Activated CD4-positive, alpha-beta memory T cell treated with anti-CD3 and anti-CD28 coated beads, Interleukin-2, amount 10 ng/mL, durations not matched to agents 7 days and 5 days (primary cell): ENCODE measurements at places on chromosomes 3 and 15.

DNA sequence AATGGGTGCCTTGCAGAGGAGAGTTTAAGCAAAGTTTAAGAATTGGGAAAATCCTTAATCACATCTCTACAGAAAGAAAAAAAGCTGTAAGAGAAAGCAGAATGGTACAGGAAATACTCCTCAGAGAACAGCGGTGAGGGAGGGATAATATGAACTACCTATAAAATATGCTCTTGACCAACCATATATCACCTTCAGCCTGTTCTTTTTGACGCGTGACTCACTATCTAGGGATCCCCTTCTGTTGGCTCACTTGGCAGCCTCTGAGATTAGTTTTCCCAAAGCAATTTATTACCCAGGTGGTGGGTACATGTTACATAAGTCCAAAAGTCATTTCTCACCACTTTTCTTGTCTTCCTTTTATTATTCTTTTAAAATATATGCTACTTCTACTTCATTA, 97.7 kb downstream of the CNTN6 start:
- no peak overlapping the region for H3K4me3 ChIP-seq
- H3K4me1 ChIP-seq: no peaks in the 10 kb centered on the region
- no peaks in the 10 kb centered on the region for H3K27me3 ChIP-seq
- H3K36me3 ChIP-seq: no peaks in the 10 kb centered on the region

GRCh38 chr3:30644615-30645014, 38.2 kb downstream of the TGFBR2 start:
- peaks cover 96% of the 10 kb centered on the region for H3K4me1 ChIP-seq
- DNase-seq: peak; percentile 66
- H3K27me3 ChIP-seq: no peaks in the 10 kb centered on the region
- peak overlapping the region; percentile 99 for H3K27ac ChIP-seq
- peak overlapping the region; percentile 57 for H3K4me3 ChIP-seq

DNA sequence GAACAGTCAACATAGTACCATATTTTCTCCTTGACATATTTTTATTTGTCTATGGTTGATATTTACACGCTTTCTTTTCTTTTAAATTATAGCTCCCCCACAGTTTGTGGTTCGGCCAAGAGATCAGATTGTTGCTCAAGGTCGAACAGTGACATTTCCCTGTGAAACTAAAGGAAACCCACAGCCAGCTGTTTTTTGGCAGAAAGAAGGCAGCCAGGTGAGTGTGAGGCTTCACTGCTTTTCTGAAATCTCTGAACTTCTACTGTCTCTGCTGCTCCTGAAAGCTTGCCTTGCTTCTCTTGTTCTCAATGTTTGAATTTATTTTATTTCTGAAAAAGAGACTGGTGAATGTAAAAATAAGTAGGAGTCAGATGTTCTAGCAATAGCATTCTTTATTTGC, 506.3 kb downstream of the ROBO2 start:
- H3K4me3 ChIP-seq: no peak overlapping the region
- H3K36me3 ChIP-seq: no peaks in the 10 kb centered on the region
- DNase-seq: no peak
- no peak overlapping the region for H3K27ac ChIP-seq
- H3K4me1 ChIP-seq: no peaks in the 10 kb centered on the region

- no peak for DNase-seq
- no peaks in the 10 kb centered on the region for H3K27me3 ChIP-seq
- no peak overlapping the region for H3K27ac ChIP-seq
- H3K4me1 ChIP-seq: peaks cover 2% of the 10 kb centered on the region
- H3K4me3 ChIP-seq: no peak overlapping the region
These were observed 26.1 kb downstream of the GRK7 start for GRCh38 chr3:141789281-141789680.

DNA sequence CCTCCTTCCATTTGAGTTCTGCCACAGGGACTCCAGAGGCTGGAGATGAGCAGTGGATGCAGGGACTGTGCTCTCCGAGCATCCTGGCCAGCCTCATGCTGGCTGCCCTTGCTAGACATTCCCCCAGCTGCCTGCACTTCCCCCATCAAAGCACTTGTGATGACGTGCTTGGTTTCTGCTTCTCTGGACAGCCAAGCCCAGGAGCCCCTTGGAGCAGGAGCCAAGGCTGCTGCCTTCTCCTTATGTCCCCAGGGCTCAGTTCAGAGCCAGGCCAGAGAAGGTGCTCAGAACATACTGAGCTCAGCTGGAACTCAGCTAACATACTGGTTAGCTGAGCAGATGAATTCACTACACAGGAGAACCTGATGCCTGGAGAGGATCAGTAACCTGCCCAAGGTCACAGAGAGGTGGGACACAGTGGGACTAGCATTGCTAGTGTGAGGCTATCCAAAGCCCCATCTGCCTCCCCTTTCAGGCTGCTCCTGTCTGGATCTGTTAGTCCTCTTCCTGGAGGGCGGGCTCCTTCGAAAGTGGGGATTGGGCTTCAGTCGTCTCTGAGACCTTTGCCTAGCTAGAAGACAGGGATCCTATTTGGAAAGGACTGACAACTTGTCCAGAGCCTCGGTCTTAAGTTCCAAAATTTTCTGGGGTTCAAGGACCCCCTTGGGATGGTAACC, 4.3 kb downstream of the PCBP4 start:
- peaks cover 3% of the 10 kb centered on the region for H3K36me3 ChIP-seq
- H3K4me1 ChIP-seq: peaks cover 15% of the 10 kb centered on the region
- H3K27me3 ChIP-seq: peaks cover 13% of the 10 kb centered on the region
- no peak for DNase-seq

- peaks cover 15% of the 10 kb centered on the region for H3K36me3 ChIP-seq
- no peak for DNase-seq
- no peaks in the 10 kb centered on the region for H3K27me3 ChIP-seq
- H3K4me1 ChIP-seq: peaks cover 44% of the 10 kb centered on the region
- peak overlapping the region; percentile 76 for H3K27ac ChIP-seq
- peak overlapping the region; percentile 41 for H3K4me3 ChIP-seq
These were observed 337.8 kb upstream of the CBLB start for GRCh38 chr3:106206613-106207012.

GRCh38 chr15:71698030-71698429, 112.3 kb upstream of the NR2E3 start:
- H3K4me1 ChIP-seq: no peaks in the 10 kb centered on the region
- DNase-seq: no peak
- H3K27me3 ChIP-seq: peaks cover 23% of the 10 kb centered on the region
- H3K27ac ChIP-seq: no peak overlapping the region

DNA sequence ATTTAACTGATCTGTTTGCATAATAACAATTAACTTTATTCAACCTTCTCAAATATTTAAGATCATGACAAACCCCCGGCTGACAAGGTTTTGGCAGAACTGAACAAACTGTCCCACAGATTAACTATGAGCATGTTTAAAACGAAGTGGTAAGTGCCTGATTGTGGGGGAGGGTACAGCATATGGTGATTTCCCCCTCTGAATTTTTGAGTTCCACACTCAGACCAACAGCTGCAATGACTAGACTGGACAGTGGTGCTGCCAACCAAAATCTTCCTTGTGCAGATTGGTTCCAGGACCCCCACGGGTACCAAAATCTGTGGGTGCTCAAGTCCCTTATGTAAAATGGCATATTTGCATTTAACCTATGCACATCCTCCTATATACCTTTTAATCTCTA, 449.5 kb downstream of the SHQ1 start:
- DNase-seq: no peak
- no peak overlapping the region for H3K4me3 ChIP-seq
- no peak overlapping the region for H3K27ac ChIP-seq
- H3K4me1 ChIP-seq: peaks cover 16% of the 10 kb centered on the region

DNA sequence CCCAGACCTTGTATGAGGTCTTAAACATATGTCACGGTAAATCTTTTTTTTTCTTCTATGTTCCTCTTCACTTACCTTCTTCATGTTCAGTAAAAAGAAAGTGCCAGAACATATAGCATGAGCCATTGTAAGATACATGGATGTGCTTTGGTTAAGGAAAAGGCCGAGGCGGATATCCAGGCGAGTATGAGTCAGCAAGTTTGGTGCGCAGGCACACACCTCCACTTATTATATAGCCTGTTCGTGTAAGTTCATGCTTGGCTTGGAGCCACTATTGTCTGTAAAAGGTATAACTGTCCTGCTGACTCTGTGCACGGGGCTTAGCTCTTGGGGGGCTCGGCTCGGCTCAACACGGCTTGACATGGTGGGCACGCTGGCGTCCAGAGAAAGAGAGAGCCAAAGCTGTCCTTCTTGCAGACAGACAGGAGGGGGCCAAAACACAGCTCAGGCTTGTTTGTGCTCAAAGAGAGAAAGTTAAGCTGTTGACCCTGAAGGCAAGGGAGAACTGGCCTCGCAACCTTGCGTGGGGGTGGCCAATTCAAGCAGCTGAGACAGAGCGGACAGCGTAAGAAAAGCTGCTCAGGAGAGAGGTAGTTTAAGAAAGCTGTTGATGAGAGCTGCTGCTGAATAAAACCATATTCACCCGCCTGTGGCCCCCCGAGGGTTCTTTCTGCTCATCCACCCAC, 251.2 kb downstream of the SLC9A9 start:
- H3K36me3 ChIP-seq: no peaks in the 10 kb centered on the region
- no peaks in the 10 kb centered on the region for H3K27me3 ChIP-seq
- no peak for DNase-seq
- H3K4me1 ChIP-seq: no peaks in the 10 kb centered on the region
- H3K4me3 ChIP-seq: no peak overlapping the region

DNA sequence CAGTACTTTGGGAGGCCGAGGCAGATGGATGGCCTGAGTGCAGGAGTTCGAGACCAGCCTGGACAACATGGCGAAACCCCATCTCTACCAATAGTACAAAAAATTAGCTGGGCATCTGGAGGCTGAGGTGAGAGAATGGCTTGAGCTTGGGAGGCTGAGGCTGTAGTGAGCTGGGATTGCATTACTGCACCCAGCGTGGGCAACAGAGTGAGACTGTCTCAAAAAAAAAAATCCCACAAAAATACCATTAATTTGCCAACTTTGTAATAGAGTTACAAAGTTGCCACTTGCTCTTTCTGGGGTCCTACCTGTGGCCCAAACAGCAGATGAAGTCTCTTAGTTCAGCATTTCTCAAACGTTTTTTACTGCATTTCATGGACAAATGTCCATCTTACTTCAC, 6.0 kb upstream of the TFRC start:
- peaks cover 2% of the 10 kb centered on the region for H3K27me3 ChIP-seq
- no peak overlapping the region for H3K4me3 ChIP-seq
- DNase-seq: no peak

- no peaks in the 10 kb centered on the region for H3K27me3 ChIP-seq
- DNase-seq: no peak
- no peak overlapping the region for H3K4me3 ChIP-seq
- H3K36me3 ChIP-seq: peaks cover 86% of the 10 kb centered on the region
- H3K27ac ChIP-seq: peak overlapping the region; percentile 34
These were observed 44.4 kb downstream of the ANXA2 start for GRCh38 chr15:60353245-60353920.

GRCh38 chr3:128170866-128171516, 17.7 kb downstream of the EEFSEC start:
- H3K27me3 ChIP-seq: no peaks in the 10 kb centered on the region
- H3K4me3 ChIP-seq: no peak overlapping the region
- peaks cover 3% of the 10 kb centered on the region for H3K4me1 ChIP-seq
- no peak for DNase-seq
- no peak overlapping the region for H3K27ac ChIP-seq

GRCh38 chr3:108566599-108566998, 22.6 kb downstream of the CIP2A start:
- no peak overlapping the region for H3K27ac ChIP-seq
- DNase-seq: no peak
- no peak overlapping the region for H3K4me3 ChIP-seq
- peaks cover 50% of the 10 kb centered on the region for H3K36me3 ChIP-seq
- H3K4me1 ChIP-seq: peaks cover 16% of the 10 kb centered on the region
- no peaks in the 10 kb centered on the region for H3K27me3 ChIP-seq

- H3K4me1 ChIP-seq: no peaks in the 10 kb centered on the region
- H3K27ac ChIP-seq: no peak overlapping the region
- H3K4me3 ChIP-seq: no peak overlapping the region
These were observed 207.9 kb downstream of the ZIC1 start for GRCh38 chr3:147616998-147617619.

DNA sequence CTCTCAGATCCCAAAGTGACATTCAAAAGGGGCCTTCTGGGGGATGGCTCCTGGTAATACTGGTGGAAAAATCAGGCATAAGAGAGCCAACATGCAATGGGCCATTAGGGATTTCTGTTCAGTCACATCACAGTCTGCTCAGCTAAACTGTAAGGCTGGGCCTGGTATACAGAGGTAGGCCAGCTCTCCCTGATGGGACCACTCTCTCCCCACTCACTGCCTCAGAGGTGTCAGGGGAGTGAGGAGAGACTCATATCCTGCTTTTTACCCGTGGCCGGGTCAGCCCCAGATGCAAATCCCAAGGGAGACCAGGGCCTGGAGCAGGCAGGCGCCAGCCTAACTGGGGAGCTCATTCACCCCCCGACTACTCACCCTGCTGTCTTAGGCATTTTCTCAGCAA, 48.1 kb upstream of the TPM1 start:
- H3K27ac ChIP-seq: no peak overlapping the region
- no peak overlapping the region for H3K4me3 ChIP-seq
- no peaks in the 10 kb centered on the region for H3K36me3 ChIP-seq
- H3K4me1 ChIP-seq: no peaks in the 10 kb centered on the region
- H3K27me3 ChIP-seq: peaks cover 21% of the 10 kb centered on the region
- no peak for DNase-seq

- peaks cover 5% of the 10 kb centered on the region for H3K4me1 ChIP-seq
- H3K27ac ChIP-seq: no peak overlapping the region
- DNase-seq: peak; percentile 14
- H3K4me3 ChIP-seq: no peak overlapping the region
- H3K27me3 ChIP-seq: no peaks in the 10 kb centered on the region
- H3K36me3 ChIP-seq: no peaks in the 10 kb centered on the region
These were observed 74.1 kb upstream of the PRR23C start for GRCh38 chr3:139118835-139119234.

- H3K4me1 ChIP-seq: no peaks in the 10 kb centered on the region
- H3K27me3 ChIP-seq: no peaks in the 10 kb centered on the region
- no peak for DNase-seq
- no peak overlapping the region for H3K4me3 ChIP-seq
- H3K36me3 ChIP-seq: no peaks in the 10 kb centered on the region
- no peak overlapping the region for H3K27ac ChIP-seq
These were observed 521.7 kb upstream of the MCTP2 start for GRCh38 chr15:93709708-93710107.

DNA sequence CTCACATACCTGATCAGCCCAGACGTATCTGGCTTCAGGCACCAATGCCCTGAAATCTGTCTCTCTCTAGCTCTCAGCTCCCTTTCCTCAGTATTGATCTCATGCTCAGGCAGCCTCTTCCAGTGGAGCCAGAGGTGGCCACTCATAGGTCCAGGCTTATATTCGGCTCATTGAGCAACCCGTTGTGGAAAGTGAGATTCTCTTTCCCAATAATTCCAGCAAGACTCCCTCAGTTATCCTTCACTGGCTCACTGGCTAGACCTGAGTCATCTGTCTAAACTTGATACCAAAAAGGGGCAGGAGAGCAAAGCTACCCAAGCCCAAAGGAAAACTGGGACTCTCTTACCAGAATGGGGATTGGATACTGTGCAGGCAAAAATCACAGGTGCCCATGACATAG, 33.4 kb upstream of the FRMD4B start:
- H3K36me3 ChIP-seq: no peaks in the 10 kb centered on the region
- no peak overlapping the region for H3K4me3 ChIP-seq
- no peaks in the 10 kb centered on the region for H3K4me1 ChIP-seq
- no peaks in the 10 kb centered on the region for H3K27me3 ChIP-seq
- DNase-seq: no peak
